Stomach (tissue), 19 donors: ENCODE measurements at places on chromosomes 6 and 20. TPM values are rescaled to one million over a fixed set of nuclear protein-coding genes. Genes with fewer than 3 reads are reported as not detected.

Gene MARCKS
- 76.0 TPM for total RNA-seq

Gene BTNL2
- not detected for total RNA-seq

DNA sequence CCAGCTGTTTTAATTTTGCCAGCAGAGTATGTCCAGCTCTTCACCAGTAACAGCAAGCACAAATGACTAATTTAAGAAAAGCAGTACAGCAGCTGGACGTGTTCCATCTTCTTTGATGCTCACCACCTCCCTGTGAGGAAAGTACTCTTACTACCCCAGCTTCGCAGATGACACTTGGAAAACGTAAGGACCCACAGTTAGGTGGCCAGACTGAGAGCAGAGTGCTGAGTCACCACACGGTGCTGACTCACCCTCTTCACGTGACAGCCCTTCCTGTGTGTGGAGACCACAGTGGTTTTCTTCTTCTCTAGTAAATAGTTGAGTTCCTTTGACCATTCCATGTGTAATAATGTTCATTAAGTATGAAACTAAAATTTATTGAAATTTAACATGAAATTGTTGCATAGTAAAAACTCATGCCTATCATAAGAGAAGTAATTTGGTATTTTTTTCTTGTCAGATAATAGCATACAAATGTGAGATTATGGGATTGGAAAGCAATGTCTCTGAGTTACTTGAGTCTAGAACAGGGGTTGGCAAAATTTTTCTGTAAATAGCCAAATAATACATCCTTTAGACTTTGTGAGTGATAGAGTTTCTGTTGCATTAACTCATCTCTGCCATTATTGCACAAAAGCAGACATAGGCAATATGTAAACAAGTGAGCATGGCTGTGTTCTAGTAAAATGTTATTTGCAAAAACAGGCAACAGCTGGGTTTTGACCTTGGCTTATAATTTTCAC, 76.6 kb downstream of the SLX4IP start:
- peak; percentile 79 for DNase-seq

Gene SPATA25
- total RNA-seq, result not detected

Gene LAMA4
- total RNA-seq, result 48.7 TPM

Gene TSHZ2
- 3.5 TPM for total RNA-seq

GRCh38 chr6:33007831-33008400, 1.5 kb downstream of the HLA-DOA start:
- no peak for DNase-seq

- peak; percentile 18 for DNase-seq
Measured at GRCh38 chr6:135323202-135323668, 142.1 kb downstream of the MYB start.

Gene PI16
- 10.4 TPM for total RNA-seq

Gene CRYBG1
- 20.2 TPM for total RNA-seq

GRCh38 chr6:10954590-10955010, 67.7 kb downstream of the SYCP2L start:
- peak; percentile 75 for DNase-seq

DNA sequence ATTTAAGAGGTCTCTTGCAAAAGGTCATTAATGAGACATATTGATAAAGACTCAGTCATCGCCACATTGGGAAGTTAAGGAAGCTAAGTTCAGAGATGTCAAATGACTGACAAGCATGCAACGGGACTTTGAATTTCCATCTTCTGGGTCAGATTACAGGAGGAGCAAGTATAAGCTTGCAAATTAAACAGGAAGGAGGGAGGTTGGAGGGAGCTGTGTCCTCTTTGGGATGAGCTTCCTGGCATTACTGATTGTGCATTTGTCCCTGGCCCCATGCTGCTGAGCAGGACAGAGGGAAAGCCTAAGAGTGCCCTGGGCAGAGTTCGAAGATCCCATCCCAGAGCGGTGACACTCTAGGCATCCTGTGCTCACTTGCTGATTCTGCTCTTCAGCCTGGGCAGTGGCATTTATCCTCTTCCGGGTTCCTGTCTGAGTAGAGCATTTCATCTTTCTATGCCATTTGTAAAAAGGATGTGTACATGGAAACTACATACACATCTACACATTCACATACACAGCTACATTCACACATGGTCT, 40.5 kb downstream of the SLC22A1 start:
- no peak for DNase-seq

GRCh38 chr6:10421921-10422736, 7.3 kb upstream of the TFAP2A start:
- no peak for DNase-seq
